ENCODE measurements at places on chromosomes 1 and 21.
A peak's percentile ranks its signal among the peaks of the same experiment; 100 is the strongest.

DNA sequence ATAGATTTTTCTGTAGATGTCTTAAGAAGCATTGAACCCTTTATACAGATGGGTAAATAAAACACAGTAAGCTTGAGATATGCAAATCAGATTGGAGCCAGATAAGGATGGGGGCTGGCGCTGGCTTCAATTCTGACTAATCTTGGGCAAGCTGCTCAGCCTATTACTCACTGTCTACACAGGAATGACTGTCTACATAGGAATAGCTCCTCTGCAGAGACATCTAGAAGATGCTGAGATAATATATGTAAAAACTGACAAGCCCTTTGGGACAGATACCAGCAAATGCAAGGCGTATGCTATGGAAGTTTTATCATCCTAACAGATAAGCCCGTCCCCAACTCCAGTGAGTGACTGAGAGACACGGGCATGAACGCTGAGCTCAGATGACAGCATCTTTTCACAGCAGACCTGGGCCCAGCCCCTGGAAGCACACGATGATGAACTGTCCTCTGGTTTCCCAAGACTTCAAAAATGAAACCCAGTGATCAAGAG, 1.7 kb downstream of the CLDN14 start:
- DNase-seq, result no peak

- DNase-seq, result no peak
Measured at GRCh38 chr1:167565922-167566321, 12.4 kb upstream of the CREG1 start.

DNA sequence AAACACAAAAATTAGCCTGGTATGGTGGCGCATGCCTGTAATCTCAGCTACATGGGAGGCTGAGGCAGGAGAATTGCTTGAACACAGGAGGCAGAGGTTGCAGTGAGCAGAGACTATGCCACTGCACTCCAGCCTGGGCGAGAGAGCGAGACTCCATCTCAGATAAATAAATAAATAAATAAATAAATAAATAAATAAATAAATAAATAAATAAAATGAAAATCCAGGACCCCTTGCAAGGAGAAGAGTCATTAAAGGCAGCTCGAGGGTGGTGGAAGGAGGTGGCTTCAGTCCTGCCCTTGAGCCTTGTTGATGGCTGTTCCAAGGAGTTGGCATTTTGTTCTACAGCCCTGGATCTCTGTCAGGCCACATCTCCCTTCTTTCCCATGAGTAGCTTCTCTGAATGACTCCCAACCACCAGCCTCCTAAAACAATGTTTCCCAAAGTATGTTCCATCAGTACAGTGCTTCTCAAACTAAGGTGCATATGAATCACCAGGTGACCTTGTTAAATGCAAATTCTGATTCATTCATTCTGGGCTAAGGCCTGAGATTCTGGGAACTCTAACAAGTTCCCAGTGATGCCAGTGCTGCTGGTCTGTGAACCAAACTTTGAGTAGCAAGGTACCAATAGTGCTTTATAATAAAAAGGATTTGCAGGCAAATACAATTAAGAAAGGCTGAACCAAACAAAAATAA, 99.0 kb downstream of the KCNN3 start:
- DNase-seq, result no peak

DNA sequence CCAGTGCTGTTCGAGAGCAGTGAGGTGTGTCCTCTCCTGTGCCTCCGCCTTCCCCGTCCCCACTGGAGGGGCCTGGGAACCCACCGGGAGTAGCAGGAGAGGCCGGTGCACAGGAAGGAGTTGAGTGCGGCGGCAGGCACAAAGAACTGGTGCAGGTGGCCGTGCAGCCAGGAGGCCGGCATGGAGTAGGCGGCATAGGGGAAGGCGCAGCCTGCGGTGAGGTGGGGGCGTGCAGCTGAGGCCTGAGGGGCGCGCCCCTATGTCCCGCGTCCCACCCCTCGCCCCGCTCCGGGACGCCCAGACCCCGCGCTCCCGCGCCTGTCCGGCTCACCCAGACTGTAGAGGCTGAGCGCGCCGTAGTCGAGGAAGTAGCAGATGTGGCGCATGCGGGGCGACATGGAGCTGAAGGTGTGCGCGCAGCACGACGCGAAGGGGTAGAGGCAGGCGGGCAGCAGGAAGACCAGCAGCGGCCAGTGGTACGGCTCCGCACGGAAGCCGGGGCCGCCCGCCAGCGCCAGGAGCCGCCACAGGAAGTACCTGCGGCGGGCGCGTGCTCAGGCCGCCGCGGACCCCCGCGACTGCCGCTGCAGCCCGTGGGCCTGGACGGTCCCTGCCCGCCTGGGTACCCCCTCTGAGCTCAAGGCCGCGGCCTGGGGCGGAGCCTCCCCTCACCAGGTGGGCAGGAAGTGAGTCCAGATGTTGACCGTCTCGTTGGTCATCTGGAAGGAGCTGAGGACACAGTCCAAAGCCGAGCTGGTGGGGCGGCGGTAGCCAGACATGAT, 2.2 kb downstream of the PAQR6 start:
- DNase-seq, result peak; percentile 36

- DNase-seq, result no peak
Measured at GRCh38 chr1:46991083-46991923, 32.2 kb upstream of the CYP4X1 start.

- DNase-seq, result no peak
Measured at GRCh38 chr1:160056648-160057169, 13.3 kb downstream of the KCNJ10 start.

GRCh38 chr1:224211206-224211962, 28.3 kb downstream of the DEGS1 start:
- DNase-seq, result no peak

GRCh38 chr1:195082183-195082582, 1526.1 kb downstream of the KCNT2 start:
- no peak for DNase-seq

DNA sequence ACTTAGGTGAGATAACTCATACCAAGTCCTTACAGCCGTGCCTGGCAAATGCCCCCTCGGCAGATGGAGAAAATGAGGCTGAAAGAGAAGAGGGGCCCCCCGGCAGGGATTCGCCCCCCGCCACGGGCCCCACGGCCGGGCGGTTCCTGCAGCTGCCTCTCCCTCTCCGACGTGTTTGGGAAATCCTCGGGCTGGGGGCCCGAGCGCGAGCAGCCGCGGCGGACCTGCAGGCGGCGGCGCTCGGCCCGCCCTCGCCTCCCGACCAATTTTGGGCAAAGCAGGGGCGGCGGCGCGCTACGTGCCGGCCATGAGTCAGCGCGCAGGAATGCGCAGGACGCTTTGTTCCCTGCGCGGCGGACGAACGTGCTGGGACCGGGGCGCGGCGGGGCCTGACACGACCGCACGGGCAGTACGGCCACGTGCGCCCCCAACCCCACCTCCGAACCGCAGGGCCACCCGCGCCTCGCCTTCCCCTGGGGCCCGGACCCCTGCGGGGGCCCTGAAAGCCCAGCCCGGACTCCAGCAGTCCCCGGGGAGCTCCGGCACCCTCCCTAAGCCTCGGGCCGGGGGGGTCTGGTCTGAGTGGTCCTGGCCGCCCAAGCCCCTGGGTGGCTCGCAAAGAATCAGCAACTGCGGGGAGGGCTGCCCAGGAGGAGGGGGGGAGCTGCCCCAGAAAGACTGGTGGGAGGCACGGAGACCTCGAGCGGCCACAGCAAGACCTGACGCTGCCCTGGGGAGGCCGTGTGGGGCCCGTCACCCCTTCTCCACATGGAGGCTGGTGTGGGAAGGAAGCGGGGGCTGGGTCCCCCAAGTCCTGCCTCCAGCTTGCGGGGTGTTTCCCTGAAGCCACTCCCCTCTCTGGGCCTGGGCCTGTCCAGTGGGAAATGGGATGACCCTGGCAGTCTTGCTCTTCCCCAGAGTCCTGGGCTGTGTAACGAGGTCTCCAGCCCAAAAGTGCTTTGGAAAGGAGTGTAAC, 11.9 kb upstream of the EDN2 start:
- DNase-seq, result no peak

DNA sequence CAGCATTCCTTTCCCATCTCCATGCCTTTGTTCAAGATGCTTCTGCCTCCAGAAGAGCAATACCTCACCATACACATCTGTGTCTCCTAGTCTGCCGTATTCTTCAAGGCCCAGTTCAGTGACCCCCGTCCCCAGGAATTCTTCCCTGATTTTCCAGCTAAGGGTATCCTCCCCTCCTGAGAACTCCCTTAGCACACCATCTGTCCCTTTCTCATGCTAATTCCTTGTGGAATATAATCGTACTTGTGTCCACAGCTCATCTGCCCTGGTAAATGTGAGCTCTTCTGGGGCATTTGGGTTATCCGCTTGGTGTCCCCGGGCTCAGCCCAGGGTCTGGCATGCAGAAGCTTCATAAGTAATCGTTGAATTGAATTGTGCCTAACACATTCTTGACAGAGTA, 40.9 kb downstream of the BEND5 start:
- DNase-seq, result no peak

DNA sequence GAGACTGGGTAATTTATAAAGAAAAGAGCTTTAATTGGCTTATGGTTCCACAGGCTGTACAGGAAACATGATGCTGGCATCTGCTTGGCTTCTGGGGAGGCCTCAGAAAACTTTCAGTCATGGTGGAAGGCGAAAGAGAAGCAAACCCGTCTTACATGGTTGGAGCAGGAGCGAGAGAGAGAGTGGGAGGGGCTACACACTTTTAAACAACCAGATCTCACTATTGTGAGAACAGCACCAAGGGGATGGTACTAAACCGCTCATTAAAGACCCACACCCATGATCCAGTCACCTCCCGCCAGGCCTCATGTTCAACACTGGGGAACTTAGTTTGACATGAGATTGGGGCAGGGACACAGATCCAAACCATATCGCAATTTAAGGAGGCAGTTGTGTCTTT, 69.4 kb downstream of the PKN2 start:
- DNase-seq, result no peak

- no peak for DNase-seq
Measured at GRCh38 chr1:66327588-66327987, 206.4 kb upstream of the SGIP1 start.

Measured in CD4-positive, alpha-beta T cell treated with Interleukin-10 for 1 hour (primary cell).